Progenitor cell of endocrine pancreas (in vitro differentiated cells): ENCODE measurements at places on chromosomes 13 and 19.

GRCh38 chr13:51318015-51318414, 21.5 kb upstream of the SERPINE3 start:
- DNase-seq: no peak

DNA sequence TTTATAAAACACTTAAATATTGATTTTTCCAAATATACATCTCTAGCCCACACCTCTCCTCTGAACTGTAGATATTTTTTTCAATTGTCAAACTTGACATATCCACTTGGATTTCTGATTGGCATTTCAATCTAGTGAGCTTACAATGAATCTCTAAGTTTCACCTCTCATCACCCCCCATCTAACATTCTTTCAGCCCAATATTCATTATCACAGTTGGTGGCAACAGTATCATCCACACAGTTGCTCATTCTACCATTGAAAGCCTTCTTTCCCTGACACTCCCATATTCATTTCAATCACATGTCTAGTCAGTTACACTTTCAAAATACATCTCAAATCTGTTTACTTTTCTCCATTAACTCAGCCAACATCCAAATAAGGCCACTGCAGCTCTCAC, 385.2 kb downstream of the PCDH20 start:
- no peak for DNase-seq

- DNase-seq: no peak
Measured at GRCh38 chr19:45637890-45638667, 1.1 kb downstream of the EML2 start.

DNA sequence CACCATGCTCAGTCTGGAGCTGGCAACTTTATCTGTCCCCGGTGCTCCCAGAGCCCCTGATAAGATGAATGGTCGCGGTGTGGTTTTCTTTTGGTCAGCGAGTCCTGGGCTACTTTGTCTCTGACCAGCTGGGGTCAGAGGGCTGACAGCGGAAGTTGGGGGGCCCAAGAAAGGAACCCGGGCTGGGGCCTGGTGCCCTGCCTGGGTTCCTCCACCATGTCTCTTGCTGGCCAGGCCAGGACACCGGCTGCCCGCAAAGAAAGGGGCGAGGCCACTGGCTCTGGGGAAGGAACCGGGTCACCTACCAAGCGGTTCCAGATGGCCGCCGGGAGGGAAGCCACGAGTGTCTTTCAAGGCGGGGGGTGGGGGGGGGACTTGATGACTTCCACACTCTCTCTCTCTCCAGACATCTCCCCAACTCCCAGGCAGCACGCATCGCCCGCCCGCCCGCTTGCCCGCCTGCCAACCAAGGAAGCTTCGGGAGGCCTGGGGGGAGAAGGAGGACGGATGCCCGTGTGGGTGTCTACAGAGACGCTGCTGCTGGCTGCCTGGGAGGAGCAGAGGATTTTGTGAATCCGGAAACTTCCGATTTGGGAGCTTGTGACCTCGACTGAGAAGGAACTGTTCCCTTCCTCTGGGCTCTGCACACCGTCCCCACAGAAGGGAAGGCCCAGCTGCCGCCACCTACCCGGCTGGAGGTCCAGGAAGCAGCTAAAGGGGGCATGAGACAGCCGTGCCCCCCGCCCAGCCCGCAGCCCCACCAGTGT, 1.1 kb downstream of the PIP5K1C start:
- DNase-seq: no peak

DNA sequence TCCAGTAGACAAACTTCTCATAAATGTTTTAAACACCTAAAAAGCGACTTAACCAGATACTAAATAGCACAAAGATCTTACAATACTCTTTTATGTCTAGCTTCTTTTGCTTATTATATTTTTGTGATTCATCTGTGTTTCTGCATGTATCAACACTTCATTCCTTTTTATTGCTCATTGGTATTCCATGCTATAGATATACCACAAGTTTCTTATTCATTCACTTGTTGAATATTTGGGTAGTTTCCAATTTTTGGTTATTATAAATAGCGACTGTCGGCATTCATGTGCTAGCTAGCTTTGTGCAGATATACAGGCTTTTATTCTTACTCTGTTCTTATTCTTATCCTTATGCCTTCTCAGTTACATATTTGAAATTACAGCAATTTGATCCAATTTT, 50.0 kb upstream of the RGCC start:
- no peak for DNase-seq

DNA sequence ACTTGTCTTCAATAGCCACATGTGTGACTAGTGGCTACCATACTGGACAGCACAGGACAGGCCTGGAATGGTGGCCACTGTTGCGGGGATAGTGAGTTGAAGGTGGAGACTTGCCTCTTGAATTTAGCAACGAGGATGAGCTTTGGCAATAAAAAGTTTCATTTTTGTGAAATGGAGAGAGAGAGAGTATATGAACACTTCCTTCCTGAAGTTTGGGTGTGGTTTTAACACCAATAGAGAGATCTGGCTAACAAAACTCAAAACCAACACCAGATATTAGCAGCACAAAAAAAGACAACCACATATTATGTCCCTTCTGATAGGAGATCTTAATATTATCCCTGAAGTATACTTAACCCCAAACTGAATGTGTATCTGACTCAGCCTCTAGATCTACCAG, 6.3 kb upstream of the LRFN3 start:
- DNase-seq: no peak

DNA sequence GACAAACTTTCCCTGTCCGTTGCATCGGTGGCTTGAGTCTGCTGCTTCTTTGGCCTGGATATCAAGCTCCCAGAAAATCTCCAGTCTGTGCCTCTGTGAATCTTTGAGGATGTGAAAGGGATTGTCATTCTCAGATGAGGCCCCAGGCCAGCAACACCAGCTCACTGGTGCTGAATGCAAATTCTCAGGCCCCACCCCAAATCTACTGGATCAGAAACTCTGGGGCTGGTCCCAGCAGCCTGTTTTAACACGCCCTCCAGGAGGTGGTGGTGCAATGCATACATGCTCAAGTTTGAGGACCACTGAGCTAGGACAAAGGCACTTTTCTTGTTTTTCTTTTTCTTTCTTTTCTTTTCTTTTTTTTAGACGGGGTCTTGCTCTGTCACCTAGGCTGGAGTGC, 23.6 kb downstream of the TNFSF11 start:
- DNase-seq: no peak

GRCh38 chr13:91349992-91350911, 2.8 kb downstream of the MIR17HG start:
- no peak for DNase-seq

DNA sequence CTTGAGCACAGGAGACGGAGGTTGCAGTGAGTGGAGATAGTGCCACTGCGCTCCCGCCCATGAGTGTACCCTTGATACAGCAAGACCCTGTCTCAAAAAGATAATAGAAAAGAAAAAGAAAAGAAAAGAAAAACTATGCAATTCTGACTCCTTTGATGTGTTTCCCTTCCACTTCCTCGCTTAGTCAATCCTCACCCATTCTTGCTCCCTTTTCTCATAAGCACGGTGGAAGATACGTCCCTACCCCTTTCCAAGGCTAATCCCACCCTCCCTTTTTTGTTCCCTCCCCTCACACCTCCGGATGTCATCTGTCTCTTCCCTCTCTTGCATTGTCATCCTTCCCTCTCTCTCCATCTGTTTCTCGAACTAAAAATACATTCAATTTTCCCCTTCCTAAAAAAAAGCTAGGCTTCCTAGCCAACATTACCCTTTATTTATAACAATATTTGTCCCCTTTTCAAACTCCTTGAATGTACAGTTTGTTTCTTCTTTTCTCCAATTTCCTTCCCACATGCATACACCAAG, 40.5 kb upstream of the ITM2B start:
- no peak for DNase-seq

DNA sequence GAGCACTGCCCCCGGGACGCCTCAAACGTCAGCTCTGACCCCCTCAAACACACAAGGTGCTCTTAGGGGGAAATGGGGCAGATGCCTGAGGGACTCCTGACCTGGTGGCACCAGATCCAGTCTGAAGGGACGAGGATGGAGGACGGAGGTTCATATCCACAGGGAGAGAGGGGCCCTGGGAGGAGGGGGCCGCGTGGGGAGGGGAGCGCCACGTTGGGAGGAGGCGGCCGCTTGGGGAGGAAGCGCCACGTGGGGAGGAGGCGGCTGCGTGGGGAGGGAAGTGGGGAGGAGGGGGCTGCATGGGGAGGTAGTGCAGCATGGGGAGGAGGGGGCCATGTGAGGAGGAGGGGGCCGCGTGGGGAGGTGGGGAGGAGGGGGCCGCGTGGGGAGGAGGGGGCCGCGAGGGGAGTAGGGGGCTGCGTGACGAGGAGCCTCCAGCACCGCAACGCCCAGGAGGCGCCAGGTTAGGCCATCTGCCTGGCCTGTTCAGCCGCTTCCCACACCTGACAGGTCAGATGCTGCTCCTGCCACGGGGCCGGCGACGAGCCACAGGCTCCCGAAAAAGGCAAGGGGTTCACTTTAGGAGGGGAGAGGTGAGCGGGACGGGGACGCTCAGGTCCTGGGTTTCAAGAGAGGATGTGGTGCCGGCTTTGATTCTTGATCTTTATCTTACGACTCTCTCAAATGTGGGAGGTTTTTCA, 36.7 kb upstream of the C13orf46 start:
- no peak for DNase-seq

DNA sequence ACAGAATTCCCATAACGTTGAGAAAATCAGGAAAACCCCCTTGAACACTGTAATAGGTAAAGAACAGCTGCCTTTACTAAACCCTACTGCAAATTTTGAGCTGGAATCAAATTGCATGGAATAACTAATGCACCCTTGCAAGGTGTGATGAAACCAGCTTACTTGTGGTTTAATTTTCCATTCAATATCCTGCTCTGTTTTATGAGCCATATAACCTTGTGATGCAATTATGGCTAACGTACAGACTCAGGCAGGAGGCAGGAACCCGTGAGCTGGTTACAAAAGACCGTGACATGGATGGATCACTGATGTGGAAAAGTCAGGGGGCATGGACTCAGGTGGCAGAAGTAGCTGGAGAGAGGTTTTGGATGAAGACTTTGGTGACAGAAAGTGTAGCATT, 438.6 kb downstream of the COG6 start:
- DNase-seq: no peak

- no peak for DNase-seq
Measured at GRCh38 chr19:14118165-14119051, 846 bp upstream of the PRKACA start.

- no peak for DNase-seq
Measured at GRCh38 chr19:5547881-5548280, 19.9 kb downstream of the TINCR start.

GRCh38 chr13:29758531-29759114, 91.8 kb downstream of the UBL3 start:
- DNase-seq: no peak

DNA sequence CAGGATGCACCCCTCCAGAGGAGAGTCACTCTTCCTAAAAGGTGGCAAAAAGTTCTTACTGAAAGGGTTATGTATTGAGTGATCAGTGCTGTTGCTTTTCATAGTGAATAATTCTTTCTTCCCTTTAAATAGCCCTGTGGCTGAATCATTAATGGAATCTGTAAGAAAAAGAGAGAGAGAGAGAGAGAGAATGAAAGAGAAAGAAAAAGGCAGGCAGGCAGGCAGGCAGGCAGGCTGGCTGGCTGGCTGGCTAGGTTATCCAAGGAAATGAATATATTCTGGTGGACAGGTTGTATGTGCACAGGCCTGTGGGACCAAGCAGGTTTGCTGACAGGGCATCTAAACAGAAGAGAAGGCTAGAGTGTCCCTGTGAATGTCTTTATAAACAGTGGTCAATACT, 100.5 kb downstream of the DLEU7 start:
- DNase-seq: no peak

GRCh38 chr19:54875506-54875905, 1.5 kb downstream of the FCAR start:
- DNase-seq: no peak

- no peak for DNase-seq
Measured at GRCh38 chr13:26946684-26947343, 186.2 kb upstream of the GPR12 start.

DNA sequence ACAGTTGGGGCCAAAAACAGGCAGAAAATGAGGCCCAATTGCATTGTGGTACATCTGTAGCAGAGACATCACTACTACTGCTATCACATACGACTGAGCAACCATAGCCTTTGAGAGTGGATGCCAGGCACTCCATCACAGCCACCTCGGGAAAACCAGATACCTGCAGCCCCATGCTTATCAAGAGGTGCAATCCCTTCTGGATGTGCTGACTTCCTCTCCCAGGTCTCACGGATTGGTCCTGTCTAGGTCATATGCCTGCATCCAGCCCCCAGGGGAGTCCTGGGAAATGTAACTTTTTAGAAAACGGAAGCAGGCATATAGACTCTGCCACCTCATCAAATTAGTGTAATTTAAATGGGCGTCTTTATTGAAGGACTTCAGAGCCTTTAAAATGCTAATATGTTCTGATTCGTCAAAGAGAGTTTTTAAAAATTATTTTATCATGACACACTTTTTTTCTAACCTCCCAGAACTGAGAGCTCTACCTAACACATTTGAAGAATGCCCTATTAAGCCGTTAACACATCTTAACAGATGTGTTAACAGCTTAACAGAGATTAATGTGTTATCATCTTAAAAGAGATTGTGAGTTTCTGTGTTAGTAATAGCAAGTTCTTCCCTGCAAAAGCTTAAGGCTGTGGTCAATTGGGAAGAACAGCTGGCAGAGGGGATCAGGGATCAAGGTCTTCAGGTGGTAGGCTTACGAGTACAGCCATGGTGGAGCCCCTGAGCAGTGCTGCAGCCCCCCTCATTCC, 63.9 kb downstream of the DLEU7 start:
- DNase-seq: no peak

- no peak for DNase-seq
Measured at GRCh38 chr19:56306016-56306415, 8.6 kb downstream of the ZSCAN5A start.

DNA sequence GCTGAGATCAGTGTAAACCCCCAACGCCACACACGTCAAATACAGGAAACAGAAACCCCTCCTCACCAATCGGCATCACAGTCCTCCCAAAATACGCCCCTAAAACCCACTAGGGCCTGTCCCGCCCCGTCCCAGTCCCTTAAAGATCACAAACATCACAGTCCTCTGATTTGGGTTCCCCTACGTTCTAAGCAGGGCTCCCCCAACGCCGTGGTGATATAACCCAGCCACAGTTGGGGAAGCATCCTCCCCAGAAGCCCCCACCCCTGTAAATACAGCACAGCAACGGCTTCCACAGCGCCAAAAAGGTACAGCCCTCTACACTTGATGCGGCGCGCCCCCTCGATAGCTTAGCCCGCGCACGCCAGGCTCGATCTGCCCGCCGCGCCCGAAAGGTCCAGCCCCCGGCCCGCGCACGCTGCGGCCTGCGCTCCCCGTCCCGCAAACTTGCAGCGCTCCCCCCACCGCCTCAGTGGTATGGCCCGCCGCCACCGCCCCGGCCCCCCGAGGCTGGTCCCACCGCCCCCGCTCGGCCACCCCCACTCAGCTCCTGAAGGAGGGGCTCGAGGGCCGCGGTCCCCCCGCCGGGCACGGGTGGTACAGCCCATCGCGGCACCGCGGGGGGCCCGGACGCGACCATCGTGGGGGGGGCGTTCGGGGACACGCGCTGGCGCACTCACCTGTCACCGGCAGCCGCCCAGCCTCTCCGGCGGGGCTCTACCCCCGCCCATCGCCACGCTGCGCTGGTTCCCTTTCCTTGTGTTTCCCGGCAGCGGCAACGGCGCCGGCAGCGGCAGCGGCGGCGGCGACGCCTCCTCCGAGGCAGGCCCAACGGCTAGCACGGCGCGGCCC, at the start of gene AKT2:
Gene AKT2 (minus strand): TSS at position 845 of the 852 bp plus-strand sequence. CDS start 20,078 bp downstream, outside the sequence.
- DNase-seq: peak; percentile 85

- no peak for DNase-seq
Measured at GRCh38 chr19:4913996-4914735, 4.9 kb downstream of the UHRF1 start.
